BE2C (cell line): ENCODE measurements at places on chromosomes 11 and 22.
A peak's percentile ranks its signal among the peaks of the same experiment; 100 is the strongest.

- peak; percentile 60 for DNase-seq
These were observed 61.4 kb upstream of the ASPHD2 start for GRCh38 chr22:26367402-26368245.

DNA sequence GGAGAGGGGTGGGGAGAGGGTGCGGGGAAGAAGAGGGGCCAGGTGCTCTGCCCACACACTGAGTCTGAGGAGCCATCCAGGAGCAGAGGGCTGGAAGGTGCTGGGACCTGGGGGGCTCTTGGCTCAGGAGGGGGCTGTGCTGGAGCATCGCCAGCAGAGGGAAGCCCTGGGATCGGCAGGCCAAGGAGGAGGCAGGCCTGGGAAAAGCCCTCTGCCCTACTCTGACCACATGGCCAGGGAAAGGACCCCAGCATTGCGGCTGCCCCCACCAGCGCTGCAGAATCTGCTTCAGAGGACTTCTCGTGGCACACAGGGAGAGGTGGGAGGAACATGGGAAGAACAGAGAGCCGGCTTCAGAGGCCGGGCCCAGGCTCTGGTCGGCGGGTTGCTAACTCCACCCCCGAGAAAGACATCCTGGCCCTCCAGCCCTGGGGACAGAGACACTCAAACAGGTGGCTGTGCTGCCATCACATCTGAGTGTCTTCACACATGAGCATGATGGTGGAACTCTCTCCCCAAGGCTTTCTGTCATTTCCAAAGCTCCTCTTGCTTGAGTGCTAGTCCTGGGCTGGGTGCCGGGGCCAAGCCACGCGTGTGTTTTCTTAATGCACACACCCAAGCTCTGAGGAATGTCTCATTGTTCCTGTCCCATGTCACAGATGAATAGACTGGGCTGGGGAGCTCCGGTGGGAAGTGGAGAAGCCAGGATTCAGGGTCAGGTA is 1378.0 kb downstream of the BRD1 start:
- DNase-seq: no peak

- no peak for DNase-seq
These were observed 835.5 kb upstream of the CNTN5 start for GRCh38 chr11:98185245-98185644.

DNA sequence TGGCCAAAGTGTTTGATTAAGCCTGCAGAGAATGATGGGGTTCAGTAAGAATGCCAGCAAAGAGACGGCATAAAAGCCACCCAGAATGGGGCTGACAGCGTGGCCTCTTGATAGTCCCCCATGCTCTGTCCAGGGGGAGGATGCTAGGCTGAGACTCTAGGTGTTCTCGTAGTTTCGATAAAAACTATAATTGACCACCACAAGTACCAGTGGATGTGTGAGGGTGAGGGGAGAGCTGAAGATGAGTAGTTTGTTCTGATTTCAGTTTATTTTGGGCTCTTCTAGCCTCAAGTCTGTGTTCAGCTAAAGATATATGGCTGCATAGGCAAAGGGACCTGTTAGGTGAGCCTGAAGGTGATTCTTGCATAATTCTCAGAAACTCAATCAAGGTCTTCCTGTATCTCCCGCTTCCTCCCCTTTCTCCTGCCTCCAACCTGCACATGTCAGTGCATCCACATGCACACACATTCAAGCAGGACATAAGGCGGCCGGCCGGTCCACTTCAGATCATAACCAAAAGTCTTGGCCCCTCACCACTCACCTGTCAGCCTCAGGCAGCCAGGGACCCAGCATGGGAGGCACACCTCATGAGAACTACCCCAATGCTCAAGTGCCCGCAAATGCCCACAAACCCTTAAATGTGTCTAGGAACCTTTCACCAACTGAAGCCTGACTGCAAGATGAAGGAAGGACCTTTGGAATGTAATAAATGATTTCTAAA is 31.2 kb downstream of the FLI1 start:
- DNase-seq: no peak

- no peak for DNase-seq
These were observed 1083.1 kb downstream of the LRRC4C start for GRCh38 chr11:40376331-40376730.

GRCh38 chr22:44609400-44609988 is 92.5 kb upstream of the PRR5 start:
- no peak for DNase-seq

DNA sequence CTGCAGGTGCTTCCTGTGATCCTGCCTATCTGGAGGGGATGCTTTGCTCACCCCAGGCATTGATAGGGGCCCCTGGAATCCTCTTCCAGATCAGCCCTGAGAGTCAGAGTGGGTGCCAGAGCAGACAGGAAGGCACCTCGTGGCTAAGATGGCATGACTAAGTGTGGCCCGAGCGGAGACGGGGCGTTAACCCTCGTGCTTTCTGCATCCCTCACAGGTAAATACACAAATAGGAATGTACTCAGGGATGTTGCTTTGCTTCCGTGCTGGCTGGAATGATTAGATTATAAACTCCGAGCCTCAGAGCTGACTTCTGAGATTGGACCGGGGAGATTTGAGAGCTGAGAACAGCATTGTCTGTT is 312.7 kb upstream of the B3GAT1 start:
- DNase-seq: no peak

DNA sequence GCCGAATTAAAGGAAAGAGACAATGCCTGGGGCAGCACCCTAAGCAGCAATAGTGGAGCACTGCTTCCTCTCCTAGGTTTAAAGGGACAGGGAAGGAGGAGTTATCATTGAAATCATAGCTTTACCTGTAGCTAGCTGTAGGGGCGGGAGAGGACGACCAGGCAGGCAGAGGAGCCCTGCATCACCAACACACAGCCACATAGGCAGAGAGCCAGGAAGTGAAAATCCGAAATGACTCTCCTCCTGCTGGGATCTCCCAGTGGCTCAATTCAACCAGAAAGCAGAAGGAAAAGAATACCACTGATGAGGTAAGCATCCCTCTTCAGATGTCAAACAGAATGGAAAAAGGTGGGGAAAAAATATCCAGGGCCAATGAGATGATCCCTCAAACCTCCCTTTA is 20.4 kb downstream of the MRGPRX4 start:
- DNase-seq: no peak

DNA sequence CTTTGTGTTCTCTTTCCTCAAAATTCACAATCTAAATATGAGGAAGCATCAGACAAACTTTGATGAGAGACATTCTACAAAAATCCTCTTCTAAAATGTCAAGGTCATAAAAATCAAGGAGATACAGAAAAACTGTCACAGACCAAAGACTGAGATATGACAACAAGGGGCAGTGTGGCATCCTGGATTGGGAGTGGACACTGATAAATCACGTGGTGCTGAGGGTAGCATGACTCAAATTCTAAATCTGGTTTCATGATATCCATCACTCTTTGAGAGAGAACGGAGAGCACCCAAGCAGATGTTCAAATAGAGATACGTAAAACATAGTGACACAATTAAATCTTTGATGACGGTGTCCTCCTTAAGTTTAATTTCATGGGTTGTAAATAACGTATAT is 13.0 kb upstream of the CARD18 start:
- DNase-seq: no peak

GRCh38 chr11:8717544-8717875 is 34.9 kb downstream of the RPL27A start:
- DNase-seq: no peak

DNA sequence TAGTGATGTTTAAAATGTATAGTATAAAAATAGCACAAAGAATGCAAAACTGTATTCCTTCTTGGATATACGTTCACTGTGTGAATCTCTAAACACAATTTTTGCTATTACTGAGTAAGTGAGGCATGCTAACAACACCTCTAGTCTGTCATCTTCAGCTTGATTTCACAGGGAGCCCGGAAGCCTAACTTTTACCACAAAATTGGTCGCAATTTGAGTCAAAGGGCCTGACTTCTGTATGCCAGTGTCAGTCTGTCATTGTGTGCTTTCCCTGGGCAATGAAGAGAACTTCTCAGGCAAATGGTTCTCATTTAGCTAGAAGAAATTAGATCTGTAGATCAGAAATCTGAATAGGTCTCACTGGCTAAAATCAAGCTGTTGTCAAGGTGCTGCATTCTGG is 1059.5 kb downstream of the FAM181B start:
- DNase-seq: no peak

DNA sequence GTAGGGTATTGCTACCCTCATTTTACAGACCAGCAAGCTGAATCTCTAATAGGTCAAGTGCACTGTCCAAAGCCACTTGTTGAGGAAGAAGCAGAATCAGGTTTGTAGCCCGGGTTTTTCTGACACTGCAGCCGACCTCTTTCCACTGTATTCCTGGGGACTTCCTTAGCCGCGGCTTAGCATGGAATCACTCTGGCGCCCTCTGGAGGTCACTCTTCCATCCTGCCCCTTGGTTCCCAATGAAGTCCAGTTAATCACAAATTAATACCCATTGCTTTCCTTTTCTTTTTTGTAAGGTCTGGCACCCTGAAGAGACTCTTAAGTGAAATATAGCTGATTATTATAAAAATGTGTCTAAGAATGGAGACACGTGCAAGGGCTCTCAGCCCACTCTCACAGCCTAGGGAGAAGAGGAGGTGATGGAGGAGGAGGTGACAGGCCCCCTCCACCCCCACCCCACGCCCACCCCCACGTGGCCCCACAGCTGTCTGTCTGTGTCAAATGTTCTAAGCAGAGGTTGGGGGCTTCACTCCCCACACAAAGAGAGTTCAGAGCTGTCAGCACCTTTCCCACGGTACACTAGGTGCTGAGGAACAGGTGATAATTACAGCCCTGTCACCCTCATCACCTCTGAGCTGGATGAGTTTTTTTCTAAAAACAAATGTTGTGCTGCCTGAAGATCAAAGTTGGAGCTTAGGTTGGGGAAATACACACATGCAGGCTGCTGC is 57.7 kb upstream of the DRD2 start:
- DNase-seq: peak; percentile 87

- DNase-seq: no peak
These were observed 100.1 kb downstream of the KCNQ1OT1 start for GRCh38 chr11:2599561-2600189.

DNA sequence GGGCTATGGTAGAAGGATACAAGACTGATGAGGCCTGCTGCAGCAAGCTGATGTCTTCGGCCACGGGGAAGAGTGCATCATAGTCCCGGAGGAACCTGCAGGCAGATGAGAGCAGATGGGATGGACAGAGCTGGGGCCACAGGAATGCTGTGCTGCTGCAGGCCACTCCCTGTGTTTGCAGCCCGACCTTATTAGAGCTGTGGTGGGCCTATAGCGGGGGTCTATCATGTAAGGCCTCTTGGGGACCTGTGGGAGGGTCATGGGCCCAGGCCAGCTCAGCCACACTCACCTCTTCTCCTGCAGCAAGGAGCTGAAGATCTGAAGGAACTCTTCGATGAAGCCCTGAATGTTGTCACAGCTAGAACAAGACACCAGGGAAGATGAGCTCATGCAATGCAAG is 31.9 kb downstream of the ASCC2 start:
- DNase-seq: no peak

DNA sequence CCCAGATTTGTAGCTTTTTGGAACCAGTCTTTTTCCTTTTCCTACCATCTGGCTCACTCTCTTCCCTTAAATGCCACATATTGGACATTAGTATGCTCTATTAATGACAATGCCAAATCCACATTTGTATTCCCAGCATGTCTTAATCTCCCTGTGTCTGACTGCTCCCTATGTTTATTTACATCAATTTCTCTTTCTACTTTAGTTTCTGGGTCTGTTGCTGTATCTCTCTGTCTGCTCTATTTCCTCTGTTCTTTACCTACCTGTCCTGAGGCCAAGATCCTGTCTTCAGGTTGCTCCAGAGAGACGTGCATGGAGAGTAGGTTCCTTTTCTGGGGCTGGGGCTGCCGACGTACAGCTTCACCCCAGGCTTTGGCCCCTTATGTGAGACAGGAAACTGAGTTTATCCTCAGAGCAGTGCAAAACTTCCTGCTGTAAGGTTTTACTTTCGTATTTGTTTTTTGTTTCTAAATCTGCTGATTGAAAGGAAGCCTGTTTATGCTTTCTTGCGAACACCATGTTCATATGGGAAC is 25.6 kb downstream of the OR2AG2 start:
- no peak for DNase-seq

GRCh38 chr11:20654038-20654437 is 15.3 kb upstream of the NELL1 start:
- DNase-seq: no peak

DNA sequence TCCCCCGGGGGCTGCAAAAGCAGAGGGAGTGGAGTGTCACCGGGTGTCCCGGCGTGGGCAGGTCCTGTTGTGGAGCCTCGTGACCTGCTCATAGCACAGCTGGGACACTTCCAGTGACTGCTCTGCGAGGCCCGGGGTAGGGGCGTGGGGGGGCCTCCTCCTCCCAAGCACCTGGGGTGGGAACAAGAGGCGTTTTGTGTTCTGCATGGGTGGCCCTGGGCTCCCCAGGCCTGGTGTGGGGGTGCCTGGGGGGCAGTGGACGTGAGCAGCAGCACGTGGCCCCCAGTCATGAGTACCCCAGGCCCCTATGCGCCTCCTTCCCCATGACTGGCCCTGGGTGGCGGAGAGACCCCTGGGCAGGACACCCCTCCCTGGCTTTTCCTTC is 104.7 kb downstream of the KCNQ1 start:
- DNase-seq: no peak

GRCh38 chr22:20606041-20606783 is 98.8 kb downstream of the MED15 start:
- DNase-seq: peak; percentile 77

- peak; percentile 15 for DNase-seq
These were observed 8.2 kb downstream of the PHF21A start for GRCh38 chr11:46112961-46113607.

DNA sequence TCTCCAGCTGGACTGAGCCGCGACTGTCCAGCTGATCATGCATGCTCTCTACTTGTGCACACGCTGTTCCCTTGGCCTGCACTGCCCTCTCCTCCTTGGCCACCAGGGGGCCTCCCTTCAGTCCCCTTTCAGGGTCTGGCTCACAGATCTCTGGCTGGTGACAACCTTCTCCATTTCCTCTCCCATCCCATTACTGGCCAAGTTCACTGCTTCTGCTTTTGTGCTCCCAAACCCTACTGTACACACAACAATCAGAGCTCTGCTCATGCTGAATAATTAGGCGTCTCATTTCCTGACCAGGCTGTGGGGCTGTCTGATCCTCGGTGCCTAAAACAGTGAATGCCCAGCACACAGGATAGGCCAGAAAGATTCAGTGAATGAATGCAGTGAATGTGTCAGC is 224.0 kb upstream of the NARS2 start:
- DNase-seq: peak; percentile 86

DNA sequence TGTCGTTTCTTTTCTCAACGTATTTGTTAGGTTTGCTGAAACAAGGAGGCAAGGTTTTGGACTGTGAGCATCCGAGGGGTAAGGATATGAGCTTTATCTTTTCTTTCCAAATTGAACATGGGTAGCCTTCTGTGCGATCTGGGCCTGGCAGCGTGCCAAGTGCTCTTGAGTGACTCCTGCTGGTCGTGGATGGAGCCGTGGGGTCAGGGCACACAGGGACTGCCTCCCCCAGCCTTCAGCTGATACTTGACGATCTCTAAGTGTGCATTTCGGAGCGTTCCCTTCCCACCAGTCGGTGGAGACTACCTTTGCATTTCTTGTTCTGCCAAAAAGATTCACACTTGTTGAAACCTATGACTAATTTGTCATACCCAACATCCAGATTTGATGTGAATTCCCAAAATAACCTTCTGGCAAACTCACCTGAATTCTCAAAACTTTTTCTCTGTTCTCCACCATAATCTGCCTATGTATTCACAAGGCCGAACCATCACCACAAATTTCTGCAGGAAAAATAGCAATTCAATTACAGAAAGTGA is 40.1 kb upstream of the CLMP start:
- peak; percentile 59 for DNase-seq
